ENCODE measurements at places on chromosomes 3 and 15.

DNA sequence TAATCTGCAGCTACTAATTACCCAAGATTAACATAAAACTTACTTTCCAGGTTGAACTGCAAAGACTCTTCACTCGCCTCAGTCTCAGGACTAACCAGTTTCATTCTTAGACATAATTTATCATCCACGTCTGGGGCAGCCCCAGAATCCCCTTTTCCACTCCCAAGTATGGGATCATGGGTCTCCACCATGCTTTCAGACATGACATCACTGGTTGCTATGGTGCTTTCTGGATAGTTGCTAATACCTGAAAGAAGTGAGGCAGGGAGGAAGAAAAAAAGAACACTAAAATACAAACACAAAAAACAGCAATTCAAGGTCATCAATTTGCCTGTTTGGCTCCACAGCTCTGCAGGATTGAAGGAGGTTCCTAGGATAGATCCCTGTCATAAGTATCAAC, 46.6 kb downstream of the TP53BP1 start:
- DNase-seq, result no peak

DNA sequence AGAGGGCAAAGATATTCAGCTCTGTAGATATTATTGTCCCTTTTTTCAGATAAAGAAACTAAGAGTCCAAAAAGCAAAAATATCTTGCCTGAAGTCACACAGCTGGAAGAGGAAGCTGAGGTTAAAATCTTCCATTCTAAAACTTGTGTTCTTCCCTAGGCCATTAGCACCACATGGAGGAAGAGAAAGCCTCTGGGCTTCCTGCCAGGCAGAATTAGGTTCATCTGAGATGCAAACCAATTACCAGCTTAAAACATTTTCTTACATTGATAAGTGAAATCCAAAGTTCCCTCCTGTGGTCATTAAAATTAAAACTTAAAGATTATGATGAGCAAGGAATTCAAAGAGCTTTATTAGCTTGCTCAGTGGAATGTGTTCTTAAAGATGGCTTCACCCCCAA, 235.3 kb upstream of the SETMAR start:
- DNase-seq, result no peak

- no peak for DNase-seq
Measured at GRCh38 chr3:45297331-45297730, 71.2 kb upstream of the TMEM158 start.

DNA sequence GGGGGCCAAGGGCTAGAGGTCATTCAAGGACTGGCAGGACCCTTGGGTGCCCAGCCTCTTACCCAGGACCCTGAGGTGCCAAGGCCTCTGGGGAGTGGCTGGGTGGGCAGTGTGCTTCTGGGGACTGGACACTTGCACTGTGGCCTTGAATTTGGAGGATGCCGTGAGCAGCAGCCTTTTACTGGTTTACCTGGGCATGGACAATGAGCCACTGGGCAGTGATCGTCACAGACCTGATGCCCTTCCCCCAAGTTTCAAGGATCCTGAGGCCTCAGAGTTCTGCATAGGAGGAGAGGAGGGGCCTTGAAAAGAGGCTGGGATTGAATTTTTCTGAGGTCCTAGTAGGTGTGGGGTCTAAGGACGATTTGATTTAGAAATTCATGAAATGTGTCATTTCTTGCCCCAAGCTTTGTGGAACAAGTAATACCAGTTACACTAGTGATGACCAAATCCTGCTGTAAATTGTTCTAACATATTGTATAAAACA, 146.1 kb upstream of the TPM1 start:
- peak; percentile 42 for DNase-seq

- DNase-seq, result no peak
Measured at GRCh38 chr15:58559904-58560588, 128.3 kb downstream of the LIPC start.

DNA sequence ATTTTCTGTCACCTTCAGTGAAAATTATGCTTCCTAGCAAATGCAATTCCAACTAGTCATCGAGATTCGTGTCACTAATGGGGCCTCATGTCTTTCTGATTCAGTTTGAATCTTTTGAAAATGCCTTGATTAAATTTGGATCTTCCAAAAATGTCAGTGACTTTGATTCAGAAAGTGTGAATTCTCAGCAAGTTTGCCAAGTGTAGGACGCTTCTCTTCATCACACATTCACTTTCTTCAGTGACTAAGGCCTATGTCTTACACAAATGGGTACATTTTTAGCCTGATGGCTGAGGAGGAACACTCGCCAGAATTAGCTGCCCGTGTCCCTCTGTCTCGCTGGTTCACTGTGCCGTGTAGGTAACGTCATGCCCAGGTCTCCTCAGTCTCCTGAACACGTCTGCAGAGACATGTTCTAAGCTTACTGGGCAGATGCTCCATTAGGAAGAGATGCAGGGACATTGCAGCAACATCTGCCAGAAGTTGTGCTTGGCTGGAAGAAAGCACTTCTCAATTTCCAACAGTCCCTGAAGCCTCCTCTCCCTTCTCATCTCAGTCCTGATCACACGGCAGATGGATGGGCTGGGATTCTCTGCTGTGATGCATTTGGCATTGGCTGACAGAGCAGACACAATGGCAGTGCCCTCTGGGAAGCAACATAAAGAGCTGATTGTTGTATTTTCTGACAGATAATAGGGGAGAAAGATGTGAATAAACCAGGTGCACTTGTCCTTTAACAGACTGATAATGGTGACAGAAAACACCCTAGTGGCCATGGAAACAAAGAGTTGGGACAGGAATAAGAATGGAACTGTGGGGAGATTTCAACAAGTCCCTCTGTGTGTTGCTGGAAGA, 29.1 kb upstream of the LYZL4 start:
- no peak for DNase-seq

DNA sequence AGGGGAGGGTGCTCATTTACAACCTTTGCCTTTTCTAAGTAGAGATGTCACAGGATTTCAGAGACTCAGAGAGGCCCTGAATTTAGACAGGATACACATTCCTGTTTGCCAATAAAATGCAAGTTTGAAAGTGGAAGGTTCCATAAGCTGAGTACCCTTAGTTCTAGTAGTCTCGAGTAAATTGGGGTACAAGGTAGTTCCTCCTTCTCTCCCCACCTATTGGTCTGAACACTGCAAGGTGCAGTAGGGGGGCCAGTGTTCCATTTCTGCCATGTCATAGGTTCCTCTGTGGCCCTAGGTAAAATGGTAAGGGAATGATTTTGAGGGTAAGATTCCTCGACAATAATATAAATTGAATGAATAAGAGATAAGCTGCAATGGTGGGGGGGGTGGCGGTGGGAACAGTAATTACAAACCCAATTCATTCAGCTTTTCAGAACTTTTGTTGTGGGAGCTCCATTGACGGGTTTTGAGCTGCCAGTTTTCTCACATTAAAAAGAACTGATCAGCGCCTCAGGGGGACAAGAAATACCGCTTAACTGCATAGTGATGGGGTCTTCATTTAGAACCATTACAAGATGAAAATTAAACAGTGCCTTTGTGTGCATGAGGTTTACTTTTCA, 5.9 kb downstream of the SOX2 start:
- DNase-seq, result no peak

DNA sequence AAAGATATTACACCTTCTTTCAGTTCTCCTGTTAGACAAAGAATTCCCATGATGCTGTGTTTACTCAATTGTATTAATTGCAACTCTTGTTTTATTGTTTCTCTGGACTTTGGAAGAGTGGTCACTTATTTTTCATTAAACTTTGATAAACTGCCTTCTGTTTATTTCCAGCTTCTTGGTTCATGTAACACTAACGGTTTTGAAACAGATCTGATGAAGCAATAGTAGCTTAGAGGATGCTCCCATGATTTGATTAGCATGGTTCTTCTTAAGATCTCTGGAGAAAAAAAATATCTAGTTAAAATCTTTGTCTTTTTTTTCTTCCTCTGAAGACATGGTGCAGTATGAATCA, 90.1 kb downstream of the FNDC3B start:
- no peak for DNase-seq

GRCh38 chr3:167406876-167407492, 26.9 kb upstream of the ZBBX start:
- peak; percentile 3 for DNase-seq

- no peak for DNase-seq
Measured at GRCh38 chr3:52835766-52836470, 1.1 kb upstream of the MUSTN1 start.

- DNase-seq, result no peak
Measured at GRCh38 chr3:144375088-144375487, 403.5 kb downstream of the DIPK2A start.

DNA sequence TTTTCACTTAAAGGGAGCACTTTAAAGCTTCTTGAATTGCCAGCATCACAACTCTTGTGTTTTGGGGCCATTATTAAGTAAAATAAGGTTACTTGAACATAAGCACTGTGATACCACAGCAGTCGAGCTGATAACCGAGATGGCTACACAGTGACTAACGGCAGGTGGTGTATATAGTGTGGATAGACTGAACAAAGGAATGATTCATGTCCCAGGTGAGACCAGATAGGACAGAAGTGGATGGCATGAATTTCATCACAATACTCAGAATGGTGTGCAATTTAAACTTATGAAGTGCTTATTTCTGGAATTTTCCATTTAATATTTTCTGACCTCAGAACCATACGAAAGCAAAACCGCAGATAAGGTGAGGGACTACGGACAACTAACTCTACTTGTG, 40.2 kb downstream of the PBRM1 start:
- DNase-seq, result no peak

DNA sequence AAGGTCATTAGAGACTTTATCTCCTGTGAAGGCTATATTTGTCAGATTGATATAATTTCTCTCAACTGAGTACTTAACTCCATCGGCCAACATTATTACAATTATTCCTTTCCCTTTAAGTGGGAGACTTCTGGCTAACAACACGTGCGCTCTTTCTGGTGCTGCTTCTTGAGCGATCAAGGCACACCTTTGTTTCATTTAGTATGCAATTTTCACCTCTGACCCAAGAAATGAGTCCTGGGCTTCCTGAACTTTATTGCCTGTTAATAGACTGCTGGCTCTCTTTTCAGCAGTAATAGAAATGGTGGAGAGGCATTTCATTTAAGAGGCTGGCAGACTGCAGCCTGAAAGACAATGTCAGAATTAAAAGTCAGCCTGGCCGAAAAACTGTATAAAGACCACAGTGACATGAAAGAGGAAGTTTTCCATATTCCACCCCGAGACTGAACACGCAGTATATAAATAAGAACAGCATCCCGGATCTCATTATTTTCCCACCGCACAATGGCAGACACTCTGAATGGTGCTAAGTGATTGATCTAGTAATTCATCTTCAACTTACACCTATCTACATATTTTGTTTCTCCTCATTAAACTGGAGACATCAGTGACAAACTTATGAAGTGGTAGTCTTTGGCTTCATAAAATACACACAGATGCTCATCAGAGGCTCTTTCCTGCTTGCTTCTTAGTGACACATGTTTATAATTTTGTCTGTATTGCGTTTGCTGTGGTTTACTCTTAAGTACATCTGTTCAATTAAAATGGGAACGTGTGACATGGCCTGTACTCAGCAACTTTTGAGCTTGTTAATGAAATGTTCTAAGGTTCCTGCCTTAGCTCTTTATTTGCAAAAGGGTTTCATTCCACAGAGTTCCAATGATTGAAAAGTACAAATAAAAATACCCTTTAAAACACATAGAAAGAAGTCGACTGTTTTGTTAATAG, 299.9 kb downstream of the MECOM start:
- DNase-seq, result no peak

DNA sequence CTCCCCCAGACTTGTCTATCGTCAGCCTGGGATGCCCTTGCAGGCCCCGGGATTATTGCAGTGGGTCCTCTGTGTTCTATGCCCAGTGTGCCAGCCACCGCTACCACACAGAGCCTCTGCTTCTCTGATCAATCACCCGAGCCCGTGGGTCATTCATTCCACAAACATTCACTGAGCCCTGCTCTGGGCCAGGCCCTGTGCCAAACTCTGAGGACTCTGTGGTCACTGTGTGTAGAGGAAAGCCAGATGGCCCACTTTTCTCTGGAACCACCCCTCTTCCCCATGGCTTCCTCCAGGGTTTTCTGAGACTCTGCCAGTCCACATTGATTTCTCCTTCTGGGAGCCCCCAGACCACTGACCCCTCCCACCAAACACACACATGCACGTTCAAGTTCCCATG, 55.5 kb downstream of the BSN start:
- no peak for DNase-seq

DNA sequence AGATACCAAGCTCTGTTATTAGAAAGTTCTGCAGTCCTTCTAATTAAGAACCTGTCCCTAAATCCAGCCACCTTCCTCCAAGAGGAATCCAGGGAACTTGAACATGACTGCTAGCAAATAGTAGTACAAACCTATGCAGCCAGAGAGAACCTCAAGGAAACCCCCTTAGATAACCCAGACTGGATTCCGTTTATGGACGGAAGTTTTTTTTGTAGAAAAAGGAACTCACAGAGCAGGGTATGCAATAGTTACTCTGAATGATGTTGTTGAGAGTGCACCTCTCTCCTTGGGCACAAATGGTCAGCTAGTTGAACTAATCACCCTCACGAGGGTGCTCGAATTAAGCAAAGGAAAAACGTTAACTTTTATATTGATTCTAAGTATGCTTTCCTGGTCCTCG, 40.8 kb downstream of the TM4SF18 start:
- DNase-seq, result no peak

DNA sequence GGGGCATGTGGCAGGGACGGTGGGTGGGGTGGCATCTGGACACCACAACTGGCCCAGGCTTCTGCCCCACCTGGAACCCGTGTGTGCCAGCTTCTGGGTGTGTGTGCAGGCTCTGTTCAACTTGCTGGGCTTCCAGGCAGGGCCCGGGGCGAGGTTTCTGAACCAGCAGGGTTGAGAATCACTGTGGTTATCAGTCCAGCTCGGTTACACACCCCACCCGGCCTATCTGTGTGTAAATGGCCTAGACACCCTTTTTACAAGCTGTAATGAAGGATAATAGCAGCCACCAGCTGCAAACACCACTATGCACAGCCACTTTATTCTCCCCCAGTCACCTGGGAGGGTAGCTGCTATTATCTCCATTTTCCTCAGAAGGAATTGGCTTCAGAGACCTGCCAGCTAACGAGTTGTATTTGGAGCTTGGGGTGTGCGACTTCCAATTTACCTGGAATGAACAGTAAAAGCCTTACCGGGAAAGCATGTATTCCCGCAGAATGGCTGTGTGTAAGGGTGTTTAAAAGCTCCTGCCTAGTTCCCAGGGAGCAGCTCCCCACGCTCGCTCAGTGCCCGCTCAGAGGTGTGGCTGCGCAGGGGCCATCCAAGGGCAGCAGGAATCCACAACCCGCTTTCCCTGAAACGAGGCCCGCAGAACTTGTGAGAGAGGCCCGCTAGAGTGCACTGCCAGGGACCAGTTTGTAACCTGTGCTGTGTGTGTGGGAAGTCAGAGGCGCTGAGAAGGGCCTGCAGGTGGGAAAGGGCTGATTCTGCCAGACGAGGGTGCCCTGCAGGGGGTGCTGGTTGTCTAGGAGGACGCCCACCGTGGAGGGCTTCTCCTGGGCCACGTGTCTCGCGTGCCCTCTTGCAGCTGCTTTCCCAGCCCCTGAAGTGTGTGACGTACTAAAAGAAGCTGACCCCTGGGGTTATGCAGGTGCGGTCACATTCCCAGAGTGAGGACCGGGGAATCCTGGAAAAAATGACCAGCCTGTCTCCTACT, 83.5 kb downstream of the C3orf70 start:
- DNase-seq, result no peak

DNA sequence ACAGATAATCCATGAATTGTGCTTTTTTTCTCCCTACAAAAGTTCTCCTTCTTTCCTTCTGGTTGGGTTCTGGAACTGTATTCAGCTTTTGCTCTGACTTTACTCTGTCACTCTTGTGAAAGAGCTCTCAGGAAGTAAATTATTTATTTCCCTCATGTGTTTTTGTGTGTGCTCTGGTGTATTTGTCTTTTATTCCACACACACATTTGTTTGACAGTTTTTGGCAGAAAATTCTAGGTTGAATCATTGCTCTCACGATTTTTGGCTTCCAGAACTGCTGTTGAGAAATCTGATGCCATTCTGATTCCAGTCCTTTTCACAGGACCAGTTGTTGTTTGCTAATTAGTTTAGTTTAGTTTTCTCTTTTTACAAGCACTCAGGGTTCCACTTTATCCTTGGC, 172.8 kb downstream of the PLCH1 start:
- no peak for DNase-seq

Measured in glomerular endothelial cell (primary cell).